ENCODE measurements at places on chromosomes 12 and 14.

- no peak for DNase-seq
Observed at GRCh38 chr14:81613341-81614045, 79.8 kb upstream of the SEL1L start.

DNA sequence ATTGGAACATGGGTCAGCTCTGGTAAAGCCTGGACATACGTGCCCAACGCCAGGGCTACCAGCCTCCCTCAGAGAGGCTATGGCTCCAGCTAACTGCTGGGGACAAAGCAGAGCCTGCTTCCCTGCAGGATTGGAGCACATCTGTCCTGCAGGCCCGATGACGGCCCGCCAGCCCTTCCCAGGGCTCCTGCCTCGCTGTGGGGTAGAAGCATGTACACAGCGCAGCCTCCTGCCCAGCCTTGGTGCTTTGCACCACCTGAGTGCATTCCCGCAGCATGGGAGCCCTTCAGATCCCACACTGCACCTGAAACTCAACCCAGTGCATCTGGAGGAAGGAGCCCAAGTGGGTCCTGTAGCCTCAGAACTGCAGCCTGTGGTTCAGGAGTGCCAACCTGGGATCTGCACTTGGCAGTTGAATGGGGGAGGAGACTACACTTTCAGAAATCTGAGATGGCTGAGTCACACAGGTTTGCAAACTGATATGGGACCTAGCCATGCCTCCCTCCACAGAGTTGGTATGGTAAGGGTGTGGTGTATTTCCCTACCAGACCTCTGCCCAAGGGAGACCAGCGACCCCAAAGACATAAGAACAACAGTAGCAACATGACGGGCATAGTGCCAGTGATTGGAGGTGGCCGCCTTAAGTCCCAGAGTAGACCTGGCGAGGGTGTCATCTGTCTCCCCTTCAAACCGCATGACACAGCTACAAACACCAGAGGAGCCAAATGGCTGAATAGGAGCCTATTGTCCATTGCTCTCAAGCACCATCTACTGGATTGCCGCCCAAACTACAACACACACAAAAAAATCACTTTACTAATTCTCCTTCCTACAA lies 273.9 kb upstream of the MIS18BP1 start:
- DNase-seq, result peak; percentile 40

DNA sequence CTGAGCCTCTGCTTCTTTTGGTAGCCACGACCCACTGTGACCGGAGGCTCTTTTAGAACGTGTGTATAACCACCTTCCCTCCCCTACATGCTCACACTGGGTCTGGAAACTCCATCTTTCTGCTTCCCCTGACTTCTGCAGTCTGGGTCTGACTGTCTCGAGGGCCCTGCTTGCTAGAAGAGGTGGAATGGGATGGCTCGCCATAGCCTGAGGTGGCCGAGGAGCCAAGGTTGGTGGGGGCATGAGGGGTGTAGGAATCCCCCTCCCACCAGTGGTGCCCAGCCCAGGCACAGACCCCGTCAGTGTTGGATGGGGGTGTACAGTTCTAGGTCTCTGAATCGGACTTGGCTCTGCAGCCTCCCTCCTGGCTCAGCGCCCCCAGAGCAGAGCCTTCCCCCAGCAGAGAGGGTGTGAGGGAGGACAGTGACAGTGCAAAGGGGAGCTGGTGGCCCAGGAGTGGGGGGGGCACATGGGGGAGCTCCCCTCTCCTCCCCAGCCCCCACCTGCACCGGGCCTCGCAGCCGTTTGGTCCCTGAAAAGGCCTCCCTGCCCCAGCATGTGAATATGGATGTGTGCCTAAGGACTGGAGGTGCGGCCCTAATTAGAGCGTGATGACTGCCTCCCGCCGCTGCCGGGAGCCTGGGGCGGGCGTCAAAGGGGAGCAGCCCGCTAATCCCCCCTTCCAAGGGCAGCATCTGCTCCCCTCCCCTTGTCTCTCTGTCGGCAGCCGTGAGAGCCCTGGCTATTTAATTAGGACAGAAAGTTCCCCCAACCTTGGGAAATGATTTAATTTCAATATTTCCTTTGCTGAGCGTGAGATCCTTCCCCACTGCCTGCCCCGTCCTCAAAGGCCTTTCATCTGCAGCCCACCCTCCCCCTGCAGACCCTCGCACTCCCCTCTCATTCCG lies 196.2 kb upstream of the C14orf180 start:
- DNase-seq, result no peak

- no peak for DNase-seq
Observed at GRCh38 chr14:61106959-61107641, 126.1 kb downstream of the SLC38A6 start.
